ENCODE measurements at places on chromosomes 4 and X.

GRCh38 chrX:17669458-17669857 is 67.8 kb upstream of the SCML1 start:
- no peak for DNase-seq

- DNase-seq = no peak
Measured at GRCh38 chrX:107713543-107714205, 61.9 kb downstream of the TSC22D3 start.

DNA sequence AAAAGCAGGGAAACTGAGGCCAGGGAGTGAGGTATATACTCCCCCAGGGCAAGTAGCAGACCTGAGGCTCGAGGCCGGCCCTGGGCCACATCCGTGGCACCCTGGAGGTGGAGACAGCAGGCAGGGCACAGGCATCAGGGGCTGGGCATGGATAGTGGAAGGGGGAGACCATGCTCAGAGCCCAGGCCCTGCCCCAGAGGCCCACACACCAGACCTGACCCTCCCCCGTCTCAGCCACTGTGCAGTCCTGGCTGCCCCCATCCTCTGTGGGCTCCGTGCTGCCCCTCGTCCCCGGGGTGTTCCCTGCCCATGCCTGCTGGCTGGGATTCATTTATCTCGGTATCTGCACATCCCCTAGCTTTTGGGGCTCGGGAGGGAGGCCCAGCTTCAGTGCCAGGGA is 103.1 kb upstream of the NKX1-1 start:
- no peak for DNase-seq

- DNase-seq = peak; percentile 1
Measured at GRCh38 chr4:112348488-112349158, 51.5 kb downstream of the ALPK1 start.

DNA sequence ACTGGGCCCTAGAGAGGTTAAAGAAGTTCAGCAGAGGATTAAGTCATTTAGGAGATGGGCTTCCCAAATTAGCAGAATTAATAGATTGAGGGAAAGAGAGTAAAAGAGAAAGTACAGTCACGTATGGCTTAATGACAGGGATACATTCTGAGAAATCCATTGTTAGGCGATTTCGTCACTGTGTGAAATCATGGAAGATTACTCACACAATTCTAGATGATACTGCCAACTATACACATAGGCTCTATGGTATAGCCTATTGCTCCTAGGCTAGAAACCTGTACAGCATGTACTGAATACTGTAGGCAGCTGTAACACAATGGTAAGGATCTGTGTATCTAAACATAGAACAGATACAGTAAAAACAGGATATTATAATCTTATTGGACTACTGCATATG is 180.6 kb downstream of the RNF150 start:
- no peak for DNase-seq

GRCh38 chr4:56856656-56857055 is 35.2 kb upstream of the SPINK2 start:
- no peak for DNase-seq

DNA sequence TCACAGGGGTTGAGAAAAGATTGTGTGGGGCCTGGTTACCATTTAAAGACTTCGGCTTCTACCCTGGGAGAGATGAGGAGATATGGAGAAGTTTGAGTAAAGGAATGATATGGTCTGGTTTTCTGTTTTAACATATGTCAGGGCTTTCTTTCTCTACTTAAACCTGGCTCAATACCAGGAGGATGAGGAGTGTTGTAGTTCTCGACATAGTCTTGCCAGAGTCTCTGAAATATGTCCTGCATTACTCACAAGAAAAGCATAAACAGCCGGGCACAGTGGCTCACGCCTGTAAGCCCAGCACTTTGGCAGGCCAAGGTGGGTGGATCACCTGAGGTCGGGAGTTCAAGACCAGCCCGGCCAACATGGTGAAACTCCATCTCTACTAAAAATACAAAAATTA is 16.4 kb upstream of the ACE2 start:
- DNase-seq = no peak

DNA sequence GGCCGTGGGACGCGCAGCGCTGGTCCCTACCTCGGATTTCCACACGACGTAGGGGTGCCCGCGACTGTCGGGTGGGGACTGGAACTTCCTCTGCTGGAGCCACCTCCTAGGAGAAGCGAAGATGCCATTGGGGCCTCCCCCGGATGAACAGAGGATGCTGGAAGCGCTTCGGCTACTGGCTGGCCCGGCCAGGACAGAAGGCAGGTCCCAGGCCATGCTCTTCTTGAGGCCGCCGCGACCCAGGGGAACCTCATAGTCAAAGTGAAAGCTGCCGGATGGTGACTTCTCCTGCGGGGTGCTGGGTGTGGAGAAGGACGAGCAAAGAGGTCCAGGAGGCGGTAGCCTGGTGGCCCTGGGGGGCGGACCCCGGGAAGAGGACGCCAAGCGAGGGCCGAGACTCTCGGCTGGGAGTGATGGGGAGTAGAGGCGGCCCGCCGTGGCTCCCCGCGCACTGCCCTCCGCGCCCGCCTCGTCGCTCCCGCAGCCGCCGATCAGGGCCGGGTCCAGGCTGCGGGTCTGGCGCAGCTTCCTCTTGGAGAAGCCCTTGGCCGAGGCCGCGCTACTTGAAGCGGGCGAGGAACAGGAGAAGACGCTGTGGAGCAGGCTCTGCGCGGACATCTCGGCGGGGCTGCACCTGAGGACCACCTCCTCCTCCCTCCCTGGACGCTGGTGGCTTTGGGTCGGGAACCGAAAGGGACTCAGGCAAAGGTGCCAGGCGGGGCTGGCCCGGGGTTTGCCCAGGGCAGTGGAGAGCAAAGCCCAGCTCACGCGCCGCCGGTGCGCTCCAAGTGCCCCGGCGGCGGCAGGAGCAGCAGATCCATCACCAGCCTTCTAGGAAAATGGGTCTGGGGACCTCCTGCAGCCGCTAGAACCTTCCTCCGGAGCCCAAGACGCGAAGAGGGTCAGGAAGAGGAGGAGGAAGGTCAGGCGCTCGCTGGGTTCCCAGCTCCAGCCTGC is 1.2 kb downstream of the ARHGAP6 start:
- DNase-seq = no peak

DNA sequence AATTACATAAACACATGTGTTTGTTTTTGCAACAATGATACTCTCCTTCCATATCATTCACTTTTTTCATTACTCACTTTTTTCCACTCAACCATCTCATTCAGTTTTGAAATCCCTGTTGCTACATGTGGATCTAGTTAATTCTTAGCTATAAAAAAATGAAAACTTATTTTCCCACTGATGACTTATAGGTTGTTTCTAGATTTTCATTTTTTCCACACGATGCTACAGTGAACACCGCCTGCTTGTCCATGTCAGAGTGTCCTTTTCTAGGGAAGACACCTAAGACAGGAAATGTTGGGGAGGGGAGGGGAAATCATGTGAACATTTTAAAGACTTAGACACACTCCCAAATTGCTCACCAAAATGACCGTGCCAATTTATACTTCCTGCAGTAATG is 70.2 kb downstream of the SUPT20HL2 start:
- no peak for DNase-seq

- DNase-seq = no peak
Measured at GRCh38 chr4:122710434-122711308, 21.8 kb upstream of the BBS12 start.

- DNase-seq = no peak
Measured at GRCh38 chrX:79366556-79366872, 620 bp downstream of the ITM2A start.

DNA sequence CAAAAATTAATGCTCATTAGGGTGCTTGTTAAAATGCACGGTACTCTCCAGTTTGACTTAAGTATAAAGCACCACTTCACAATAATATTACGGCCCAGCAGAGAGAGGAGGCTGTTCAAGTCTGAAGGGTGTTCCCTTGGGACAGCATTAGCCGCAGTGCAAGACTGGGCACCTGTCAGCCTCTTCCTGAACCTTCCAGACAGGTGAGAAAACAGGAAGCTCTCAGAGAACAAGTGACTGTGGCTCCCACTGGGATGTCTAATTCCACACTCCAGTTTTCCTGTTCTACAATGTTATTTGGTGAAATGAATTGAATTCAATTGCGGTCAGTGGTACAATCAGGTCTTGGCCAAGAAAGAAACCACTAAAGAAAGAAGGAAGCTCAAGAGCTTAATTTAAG is 414.4 kb downstream of the SMARCA1 start:
- DNase-seq = peak; percentile 96

GRCh38 chrX:140712413-140713173 is 3.0 kb downstream of the LINC00632 start:
- DNase-seq = peak; percentile 19

- DNase-seq = no peak
Measured at GRCh38 chr4:174538123-174538875, 16.0 kb upstream of the HPGD start.

DNA sequence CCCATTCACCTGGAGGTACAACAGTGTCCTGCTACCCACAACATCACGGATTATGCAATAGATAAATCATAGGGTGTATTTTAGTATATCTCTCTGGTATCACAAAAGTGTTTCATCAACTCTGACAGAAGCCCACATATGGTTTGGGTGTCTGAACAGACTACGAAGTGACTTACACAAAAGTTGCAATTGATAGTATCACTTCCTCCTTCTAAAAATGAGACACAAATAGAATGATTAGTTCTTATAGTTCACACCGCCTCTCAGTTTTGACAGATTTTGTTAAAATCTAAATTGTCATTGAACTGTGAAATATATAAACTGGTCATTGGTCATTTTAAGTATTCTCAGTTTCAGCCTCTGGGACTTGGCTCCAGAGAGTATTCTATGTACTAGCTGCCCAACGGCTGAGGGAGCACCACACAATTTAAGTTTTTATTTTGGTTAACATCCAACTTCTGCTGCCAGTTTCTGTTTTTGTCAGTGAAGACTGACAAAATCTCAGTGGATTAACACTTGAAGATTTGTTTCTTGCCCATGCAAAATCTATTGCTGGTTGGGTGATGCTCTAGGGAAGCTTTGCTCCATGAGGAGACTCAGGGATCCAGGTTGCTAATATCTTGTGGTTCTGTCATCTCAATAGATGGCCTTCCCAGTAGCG is 113.8 kb upstream of the PUDP start:
- no peak for DNase-seq

DNA sequence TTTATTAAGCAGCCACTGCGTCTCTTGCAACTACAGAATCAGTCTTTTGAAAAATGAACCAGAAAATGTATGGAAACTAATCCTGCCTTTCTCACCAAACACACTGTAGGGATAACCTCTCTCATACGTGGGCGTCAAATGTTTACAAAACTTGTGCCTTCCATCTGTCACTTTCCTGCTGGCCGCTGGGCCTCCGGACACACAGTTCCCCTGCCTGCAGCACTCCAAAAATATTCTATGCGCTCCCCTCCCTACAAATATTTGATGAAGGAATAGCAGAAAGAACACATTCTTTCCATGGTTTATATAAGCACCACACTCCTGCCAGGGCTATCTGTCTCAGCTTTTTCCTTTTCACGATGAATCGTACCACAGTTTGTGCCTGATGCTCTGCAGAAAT is 14.9 kb upstream of the CYTL1 start:
- no peak for DNase-seq

- DNase-seq = no peak
Measured at GRCh38 chr4:80171656-80172055, 25.6 kb upstream of the PRDM8 start.

DNA sequence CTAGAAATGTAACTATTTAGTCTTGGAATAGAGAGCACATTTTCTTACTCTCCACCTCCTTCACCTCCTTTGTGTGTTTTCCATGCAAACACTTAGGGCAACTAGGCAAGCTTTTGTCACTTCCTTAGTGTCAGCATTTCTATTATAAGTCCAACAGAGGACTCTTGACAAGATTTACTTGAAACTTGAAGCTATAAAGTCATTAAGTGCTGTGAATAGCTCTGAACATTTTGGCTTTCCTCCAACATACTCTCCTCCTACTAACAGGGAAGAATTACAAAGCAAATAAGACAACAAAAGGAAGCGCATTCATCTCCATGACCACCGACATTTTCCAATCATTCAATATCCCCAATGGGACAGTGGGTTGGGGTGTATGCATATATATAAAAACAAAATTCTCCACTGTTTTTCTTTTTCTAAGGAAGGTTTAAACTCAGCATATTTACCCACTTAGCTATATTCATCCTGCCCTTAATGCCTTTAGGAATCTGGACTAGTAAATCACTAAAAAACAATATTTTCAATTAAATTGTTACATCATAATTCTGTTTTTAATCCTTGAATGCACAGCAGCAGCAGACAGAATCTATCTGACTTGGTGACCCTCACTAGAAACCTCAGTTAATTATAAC is 264.6 kb downstream of the SNCA start:
- peak; percentile 66 for DNase-seq

DNA sequence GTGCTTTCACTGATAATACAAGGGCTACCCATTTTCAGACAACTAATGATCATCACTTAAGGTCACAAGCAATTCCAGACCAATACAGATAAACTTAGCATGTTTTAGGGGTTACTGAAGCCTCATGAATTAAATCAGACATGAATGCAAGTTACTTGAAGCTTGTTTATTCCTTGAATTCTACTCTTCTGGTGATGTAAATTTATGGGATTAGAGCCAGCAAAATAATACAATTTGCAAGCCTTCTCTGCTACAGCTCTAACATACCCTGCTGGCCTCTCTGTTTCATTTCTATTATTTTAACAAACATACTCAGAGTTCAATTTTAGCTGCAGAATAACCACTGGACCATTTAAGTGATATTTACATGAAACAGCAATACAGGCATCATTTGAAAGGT is 60.7 kb downstream of the PCDH19 start:
- no peak for DNase-seq

DNA sequence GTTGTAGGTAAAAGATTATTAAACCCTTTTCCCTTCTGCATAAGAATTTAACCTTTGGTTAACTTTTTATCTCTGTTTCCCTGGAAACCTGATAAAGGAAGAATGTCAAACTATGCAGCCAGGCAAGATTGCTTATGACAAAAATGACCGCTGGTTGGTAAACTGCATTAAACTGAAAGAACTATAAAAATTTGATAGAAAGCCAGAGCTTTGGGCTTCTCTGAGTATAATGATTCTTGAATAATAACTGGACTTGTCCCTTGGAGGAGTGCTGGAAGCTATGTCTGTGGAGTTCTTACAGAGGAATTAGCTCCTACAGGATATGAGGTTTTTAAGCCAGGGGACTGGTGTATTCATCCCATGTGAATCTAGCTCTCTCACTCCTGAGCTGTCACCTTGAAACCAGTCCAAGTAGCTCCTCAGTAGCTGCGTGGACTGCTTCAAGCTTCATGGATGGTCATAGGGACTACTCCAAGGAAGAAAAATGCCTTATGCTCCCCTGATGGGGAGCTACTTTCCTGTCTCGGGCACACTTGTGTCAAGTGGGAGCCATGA is 52.0 kb downstream of the RASL11B start:
- DNase-seq = no peak

GRCh38 chrX:65706041-65706828 is 38.8 kb downstream of the MSN start:
- no peak for DNase-seq

DNA sequence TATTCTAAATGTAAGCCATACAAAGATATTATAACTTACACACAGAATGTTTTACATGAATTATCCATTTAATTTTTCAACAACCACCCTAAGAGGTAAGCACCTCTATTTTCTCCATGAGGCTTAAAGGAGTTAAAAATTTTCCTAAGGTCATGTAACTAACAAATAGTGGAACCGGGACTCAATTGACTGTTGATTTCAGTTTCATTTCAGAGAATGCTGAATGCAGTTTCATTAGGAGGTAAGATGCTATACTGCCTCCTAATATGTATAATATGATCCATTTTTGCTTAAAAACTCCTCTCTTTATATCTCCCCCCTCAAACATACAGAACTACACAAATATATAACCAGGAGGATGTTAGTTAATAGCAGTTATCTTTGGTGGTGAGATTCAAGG is 29.1 kb downstream of the PHKA1 start:
- DNase-seq = no peak

- no peak for DNase-seq
Measured at GRCh38 chrX:7515681-7516413, 327.1 kb upstream of the VCX start.

GRCh38 chr4:183362916-183363542 is 40.8 kb upstream of the CLDN24 start:
- no peak for DNase-seq
